ENCODE measurements at places on chromosomes 6 and 20.

- DNase-seq, result no peak
Measured at GRCh38 chr20:50689864-50690649, 1.3 kb downstream of the RIPOR3 start.

DNA sequence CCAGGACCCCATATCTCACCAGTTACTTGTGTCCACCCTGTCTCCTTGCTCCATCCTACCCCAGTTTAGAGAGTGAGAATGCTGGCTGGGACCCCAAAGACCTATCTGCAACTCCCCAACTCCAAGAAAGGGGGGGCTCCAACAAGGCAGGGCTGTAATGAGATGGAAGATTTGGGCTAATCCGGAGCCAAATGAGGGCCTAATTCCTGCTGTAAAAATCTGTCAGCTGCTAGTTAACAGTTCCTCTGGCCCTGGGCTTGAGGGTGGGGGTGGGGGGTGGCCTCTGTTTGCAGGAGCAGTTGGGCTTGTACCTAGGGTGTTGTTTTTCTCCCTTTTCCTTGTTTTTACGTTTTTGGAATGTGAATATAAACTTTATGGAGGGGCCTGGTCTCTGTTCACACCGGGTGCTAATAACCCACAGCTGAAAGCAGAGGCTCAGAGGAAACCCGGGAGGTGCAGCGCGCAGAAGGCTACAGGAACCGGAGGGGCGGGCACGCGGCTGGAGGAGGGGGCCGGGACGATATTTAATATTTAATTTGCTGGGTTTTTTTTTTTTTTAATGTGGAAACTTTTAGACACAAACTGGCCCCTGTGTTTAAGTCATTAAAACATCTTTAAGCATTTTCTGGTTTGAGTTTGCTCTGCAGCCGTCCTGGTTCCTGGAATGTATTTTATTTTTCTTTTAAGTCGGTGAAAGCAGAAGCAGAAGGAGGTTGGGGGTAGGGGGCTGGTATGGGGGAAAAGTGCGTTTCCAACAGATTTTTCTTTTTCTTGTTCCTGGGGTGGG is 70.7 kb downstream of the NCR2 start:
- DNase-seq, result no peak

GRCh38 chr6:75114806-75115205 is 91.0 kb downstream of the COL12A1 start:
- no peak for DNase-seq

GRCh38 chr6:119079283-119079809 is 882 bp upstream of the FAM184A start:
- no peak for DNase-seq

DNA sequence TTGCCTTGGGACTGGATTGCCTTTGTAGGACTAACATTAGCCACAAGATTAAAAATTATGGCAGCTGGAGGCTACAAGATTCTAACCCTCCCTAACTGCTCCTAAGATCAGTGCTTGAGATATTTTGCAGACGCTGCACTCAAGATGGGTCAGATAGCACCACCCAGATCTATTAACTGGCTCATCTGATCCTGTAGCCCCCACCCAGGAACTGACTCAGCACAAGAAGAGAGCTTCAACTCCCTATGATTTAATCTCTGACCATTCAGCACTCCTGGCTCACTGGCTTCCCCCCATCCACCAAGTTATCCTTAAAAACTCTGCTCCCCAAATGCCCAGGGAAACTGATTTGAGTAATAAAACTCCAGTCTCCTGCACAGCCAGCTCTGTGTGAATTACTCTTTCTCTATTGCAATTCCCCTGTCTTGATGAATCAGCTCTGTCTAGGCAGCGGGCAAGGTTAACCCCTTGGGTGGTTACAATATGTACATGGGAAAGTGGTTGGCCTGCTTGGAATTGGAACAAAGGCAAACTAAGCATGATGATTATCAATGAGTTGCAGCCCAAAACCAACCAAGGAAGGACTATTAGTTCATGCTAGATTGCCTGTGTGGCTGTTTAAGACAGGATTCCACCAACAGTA is 111.3 kb downstream of the OR2B2 start:
- no peak for DNase-seq

DNA sequence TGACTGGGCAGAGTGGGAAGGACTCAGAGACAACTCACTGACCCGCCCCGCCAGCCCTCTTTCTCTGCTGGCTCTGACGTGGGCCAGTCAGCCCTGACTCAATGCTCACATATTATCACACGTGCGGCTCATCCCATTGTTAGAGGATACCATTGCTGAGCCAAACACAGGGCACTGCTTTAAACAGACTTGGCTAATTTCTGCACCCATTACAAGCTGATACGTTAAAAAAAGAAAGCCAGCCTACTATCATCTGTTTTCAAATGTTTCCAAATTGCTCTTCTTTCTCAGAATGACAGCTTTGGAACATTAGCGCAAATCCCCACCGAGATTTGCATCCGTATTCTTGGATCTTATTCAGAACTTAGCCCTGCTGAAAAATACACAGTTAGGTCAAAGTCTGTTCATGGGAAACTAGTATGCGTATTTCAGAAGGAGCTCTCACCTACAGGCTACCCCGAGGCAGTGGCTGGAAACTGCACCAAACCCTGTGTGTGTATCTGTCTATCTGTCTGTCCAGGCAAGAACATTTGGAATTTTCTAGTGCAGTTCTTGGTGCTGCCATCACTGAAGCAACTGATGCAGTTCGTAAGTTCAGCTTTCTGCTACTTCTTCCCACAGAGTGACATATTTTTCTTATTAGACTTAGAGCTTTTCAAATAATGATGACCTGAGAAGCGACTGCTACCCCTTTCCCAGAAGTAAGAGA is 32.8 kb downstream of the RAMACL start:
- peak; percentile 93 for DNase-seq

DNA sequence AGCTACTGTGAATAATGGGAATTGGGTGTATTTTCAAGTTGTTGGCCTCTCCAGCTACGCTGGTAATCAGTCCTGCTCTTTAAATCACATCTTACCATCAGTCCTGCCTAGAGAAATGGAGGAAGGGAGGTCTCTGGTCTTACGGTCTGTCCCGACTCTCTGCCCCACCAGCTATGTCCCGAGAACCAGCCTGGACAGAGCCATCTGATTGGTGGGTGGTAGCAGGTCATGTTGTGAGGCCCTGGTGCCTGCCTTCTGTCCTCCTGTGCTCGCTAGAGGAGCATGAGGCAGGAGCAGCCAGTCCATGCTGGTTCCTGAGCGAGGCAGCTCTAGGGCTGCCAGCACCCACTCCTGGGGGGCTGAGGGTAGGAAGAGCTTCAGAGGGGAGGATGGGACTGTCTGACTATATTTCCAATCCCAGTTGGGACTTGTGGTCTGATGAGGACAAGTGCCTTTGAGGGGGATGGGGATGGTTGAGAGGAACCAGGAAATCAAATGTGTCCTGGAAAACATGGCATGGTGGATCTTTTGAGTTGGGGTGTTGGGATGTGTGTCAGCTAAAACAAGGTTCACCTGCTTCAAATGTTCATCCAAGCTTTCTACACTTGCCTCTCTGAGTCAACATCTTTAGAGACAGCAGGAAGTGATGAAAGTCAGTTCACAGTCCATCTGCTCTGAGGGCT is 33.0 kb downstream of the SYNJ2 start:
- DNase-seq, result no peak

GRCh38 chr6:92648364-92649086 is 770.8 kb downstream of the EPHA7 start:
- DNase-seq, result no peak

DNA sequence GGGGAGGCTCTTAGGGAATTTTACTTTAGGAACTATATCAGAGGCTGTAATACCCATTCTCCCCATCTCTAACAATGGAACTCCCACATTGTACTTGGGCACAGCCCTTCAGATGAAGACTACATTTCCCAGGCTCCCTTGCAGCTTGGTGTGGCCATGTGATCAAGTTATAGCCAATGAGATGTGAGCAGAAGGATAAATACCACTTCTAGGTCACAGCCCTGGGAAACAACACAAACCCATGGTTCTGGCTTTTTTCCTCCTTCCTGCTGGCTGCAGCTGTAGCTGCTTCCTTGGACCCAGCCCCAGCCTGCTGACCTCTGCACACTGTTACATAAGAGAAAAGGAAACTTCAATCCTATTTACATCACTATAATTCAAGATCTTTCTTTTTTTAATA is 445.9 kb upstream of the JARID2 start:
- peak; percentile 52 for DNase-seq

DNA sequence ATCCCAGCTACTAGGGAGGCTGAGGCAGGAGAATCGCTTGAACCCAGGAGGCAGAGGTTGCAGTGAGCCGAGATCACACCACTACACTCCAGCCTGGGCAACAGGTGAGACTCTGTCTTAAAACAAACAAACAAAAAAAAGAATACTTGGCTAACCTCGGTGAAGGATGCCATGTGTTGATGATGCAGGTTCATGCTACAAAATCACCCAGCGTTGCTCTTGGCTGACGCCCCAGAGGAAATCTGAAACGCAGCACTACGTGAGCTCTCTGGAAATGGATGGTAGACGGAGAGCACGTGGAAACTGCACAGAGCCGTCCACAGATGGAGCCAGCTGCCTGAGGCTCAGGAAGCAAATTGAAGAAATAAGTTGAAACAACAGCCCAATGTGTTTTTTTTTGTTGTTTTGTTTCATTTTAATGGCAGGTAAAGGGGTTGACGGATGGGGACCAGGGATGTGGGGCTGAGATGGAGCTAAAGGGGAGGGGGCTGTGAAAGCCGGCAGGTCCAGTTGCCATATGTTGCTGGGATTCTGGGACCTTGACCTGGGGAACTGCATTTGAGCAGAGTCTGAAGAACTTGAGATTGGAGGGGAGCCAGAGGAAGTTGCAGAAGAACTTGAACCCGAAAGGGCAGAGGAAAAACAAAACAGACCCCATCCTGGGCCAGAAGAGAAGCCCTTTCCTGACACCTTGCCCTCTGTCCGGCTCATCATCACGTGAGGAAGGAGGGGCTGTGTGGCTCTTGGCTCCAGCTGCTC is 12.8 kb upstream of the MANBAL start:
- DNase-seq, result peak; percentile 80

- DNase-seq, result no peak
Measured at GRCh38 chr20:48620154-48620506, 207.7 kb downstream of the PREX1 start.

DNA sequence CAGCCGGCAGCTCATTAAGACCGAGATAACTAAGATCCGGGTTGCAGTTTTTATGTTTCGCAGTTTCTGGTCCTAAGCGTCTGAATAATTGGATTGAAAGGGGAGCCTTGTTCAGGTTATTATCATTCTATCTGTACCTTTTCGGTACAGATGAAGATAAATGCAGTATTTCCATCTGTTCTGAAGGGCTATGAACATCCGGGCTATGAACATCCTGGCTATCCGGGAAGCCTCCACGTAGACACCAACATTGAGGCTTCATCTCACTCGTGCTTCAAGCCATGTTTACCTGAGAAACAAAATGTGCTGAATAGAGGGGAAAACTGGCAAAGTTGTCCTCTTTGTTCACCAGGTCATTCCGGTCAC is 399 bp upstream of the REPS1 start:
- no peak for DNase-seq

Measured in AG20443 (cell line).